ENCODE measurements at places on chromosomes 12 and 14.
A peak's percentile ranks its signal among the peaks of the same experiment; 100 is the strongest.

GRCh38 chr12:26939953-26940352 lies 1.7 kb downstream of the FGFR1OP2 start:
- no peak for DNase-seq

DNA sequence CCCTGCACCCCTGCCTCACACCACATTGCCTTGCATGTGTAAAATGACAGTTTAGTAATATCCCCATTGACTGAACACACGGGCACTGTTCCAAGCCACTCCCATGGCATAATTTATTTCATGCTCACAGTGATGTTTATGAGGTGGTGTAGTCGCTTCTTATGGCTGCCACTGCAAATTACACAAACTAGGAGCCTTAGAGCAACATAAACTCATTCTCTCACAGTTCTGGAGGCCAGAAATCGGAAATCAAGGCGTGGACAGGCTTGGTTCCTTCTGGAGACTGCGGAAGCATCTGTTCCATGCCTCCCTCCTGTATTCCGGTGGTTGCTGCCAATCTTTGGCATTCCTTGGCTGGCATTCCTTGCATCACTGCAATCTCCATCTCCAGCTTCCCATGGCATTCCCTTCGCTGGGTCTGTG lies 97.3 kb downstream of the RIN3 start:
- no peak for DNase-seq

- peak; percentile 84 for DNase-seq
Observed at GRCh38 chr12:93572712-93573551, 457 bp downstream of the SOCS2 start.

DNA sequence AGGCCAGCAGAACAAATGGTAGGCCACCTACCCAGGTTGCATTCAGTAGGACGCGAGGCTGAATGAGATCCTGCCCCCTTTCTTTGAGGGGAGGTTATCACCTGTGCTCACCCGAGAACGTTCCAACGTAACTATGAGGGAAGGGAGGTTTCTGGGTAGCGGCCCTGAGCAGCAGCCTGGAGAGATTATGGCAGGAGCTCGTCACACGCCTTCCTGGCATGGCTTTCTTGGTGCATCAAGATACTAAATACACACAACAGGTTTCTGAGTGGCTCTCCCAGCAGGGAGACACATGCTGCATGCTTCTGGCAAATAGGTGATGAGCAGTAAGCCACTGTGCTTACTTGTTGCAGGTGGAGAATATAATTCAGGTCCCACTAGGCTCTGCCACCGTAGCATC lies 147.7 kb downstream of the CALM1 start:
- no peak for DNase-seq

DNA sequence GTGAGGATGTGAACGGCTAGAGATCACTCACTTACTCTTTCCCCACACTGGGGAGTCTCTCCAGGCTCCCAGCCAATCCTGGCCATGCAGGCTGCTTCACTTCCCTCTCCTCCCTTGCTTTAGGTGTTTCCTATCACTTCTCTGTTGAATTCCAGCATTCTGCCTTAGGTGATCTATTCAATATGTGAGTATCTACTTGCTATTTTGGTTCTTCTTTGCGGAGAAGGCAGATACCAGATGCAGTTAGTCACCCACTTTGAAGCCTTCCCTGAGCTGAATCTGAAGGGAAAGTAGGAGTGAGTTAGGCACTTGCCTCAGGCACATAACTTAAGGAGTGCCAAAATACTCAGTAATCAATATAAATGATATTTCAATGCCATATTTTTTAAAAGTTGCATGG lies 36.0 kb upstream of the FAR2 start:
- no peak for DNase-seq

DNA sequence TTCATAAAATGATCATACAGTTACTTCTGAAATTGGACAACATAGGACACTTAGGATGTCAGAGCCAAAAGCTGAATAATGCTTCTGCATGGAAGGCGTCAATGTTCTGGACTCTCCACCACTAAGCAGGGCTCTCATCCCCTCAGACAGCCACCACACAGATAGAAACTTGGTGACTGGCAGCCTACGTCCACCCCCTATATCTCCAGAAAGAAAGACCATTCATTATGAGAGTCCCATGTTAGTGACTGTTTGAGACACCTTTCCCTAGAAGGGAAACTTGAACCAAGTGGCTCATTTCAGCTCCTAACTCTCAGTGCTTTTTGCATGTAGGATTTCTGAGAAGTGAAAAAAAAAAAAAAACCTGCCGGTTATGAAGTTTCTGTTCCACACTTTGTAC lies 251.0 kb upstream of the FKBP4 start:
- DNase-seq = no peak

DNA sequence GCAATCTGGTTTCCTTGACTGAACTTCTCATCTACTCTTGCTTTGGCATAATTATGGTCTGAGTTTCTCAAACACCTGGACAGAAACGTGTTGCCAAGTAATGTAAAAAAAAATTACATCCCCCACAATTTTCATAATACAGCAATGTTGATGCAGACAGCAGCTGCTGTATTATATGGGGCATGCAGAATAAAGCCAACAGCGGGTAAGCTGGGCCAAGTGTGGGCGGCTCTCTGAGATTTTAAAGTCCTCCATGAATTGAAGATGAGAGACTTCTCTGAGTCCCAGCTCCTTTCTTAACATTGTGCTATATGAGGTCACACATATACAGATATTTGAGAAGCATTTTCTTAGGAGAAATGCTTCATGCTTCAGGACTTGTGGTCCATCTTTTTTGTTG lies 881.2 kb downstream of the GALC start:
- no peak for DNase-seq
